Naive thymus-derived CD8-positive, alpha-beta T cell (primary cell): ENCODE measurements at places on chromosomes 16 and 17.

- DNase-seq = no peak
Observed at GRCh38 chr17:8074554-8074953, 13.0 kb downstream of the ALOX12B start.

DNA sequence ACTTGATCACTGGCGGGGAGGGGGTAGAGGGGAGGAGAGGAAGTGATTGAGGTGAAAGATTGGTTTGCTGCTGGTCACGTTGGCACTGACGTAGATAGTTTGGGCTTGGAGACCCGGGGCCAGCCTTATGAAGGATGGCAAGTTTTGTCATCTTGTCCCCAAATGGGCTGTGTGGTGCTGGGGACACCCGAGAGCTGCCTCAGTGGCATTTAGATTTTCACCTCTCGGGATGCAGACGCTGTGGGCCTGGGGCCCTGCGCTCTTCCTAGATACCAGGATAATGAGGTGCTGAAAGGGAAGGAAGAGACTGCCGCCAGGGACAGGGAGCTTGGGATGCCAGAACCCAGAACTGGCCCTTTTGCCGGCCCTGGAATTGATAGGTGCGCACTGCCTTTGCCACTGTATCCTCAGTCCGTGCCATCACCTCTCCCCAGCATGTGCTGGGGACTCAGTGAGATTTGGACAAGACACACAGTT, 1.4 kb upstream of the SOCS3 start:
- DNase-seq = no peak

DNA sequence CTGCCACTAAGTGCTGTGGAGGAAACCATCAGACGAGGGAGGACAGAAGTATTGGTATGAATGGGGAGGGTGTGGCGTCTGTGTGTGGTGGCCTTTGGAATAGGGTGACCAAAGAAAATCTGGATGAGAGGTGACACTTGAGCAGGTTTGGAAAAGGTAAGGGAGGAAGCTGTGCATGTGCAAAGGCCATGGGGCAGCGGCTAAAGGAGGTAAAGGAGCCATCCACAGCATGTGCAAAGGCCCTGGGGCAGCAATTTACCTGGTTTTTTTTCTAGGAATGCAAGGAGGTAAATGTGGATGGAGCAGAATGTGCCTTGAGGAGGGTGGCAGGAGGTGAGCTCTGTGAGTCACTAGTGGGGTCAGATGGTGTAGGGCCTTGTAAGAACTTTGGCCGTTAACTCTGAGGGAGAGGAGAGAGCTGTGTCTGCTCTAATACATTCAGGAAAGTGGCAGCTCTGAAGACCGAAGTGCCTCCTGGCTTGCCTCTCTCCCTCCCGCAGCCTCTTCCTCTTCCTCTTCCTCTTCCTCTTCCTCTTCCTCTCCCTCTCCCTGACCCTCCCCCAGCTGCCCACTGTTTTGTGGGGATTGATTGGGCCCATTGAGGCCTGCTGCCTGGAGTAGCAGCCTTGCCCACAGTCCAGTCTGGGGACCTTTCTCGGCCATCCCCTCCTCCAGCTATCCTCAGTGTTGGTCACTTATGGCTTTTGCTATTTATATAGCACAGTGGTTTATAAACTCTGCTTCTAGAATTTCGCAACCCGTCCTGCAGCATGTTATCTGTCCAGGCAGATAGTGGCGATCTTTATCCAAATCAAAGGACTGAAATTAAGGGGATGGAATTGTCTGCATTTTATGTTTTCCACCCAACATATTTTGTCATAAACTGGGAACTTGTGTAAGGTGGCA, 38.7 kb downstream of the CMIP start:
- no peak for DNase-seq

GRCh38 chr17:37742762-37743611, 1.9 kb downstream of the HNF1B start:
- DNase-seq = no peak

DNA sequence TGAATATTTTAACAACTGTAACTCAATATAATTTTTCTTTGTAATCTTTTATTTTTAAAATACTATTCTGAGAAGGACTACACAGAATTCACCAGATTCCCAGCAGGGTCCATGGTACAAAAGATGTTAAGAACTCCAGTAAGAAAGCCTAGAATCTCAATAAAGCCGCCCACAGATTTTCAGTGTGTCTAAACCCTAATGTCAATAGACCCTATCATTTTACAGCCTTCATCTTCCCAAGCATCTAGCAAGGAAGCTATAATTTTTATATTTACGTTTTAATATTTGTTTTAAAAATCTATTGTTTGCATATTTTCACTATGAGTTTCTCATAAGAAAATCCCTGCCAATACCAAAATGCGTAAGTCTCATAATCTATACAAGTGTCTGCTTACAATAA, 148.5 kb downstream of the CEP112 start:
- no peak for DNase-seq

- no peak for DNase-seq
Observed at GRCh38 chr16:56423584-56424403, 1.6 kb downstream of the AMFR start.
